ENCODE measurements at places on chromosomes 3 and 15. TPM values are rescaled to one million over a fixed set of nuclear protein-coding genes. Genes with fewer than 3 reads are reported as not detected.

DNA sequence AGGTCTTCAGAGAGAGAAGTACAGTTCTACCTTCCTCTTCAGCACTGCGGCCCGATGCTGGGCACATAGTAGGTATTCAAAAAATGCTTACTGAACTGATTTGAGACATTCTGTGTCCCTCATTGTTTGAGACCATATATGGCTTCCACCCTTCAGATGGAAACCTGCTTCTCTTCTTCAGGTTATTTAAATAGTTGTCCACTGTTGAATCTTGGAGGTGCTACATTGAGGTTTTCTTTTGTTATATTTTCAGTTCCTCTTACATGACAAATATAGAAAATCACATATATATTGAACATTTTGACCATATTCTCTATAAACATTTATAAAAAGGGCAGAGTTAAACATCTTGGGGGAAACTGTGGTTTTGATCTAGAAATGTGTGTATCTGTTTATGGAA lies 200.2 kb upstream of the LRRC3B start:
- no peak for DNase-seq

DNA sequence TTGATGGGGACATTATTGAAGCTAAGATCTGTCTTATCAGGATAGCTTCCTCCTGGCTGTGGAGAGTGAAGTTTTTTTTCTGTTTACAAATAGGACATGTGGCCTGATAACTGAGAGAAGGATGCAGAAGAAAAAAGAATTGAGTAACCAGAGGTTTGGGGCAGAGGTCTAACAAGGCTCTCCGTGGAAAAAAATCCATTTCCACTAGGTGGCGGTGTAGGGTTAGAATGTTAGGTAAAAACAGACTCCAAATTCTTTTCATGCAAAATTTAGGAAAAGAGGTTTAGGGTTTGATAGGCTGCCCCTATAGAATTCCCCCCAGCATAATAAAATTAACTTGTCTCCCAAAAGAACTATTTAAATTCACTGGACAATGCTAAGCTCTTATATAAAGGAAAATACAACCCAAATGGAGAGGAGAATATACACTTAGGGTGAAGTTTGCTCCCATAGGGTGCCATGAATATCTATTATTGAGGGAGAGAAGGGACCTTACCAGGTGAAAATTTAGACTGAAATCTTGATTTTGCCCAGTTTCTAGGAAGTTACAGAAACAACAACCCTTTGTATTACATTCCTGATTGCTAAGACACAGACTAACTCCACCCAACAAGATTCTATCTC lies 1560.4 kb downstream of the OTOL1 start:
- peak; percentile 35 for DNase-seq

- no peak for DNase-seq
Observed at GRCh38 chr15:63091679-63092446, 29.8 kb upstream of the LACTB start.

- no peak for DNase-seq
Observed at GRCh38 chr15:80015156-80015555, 44.2 kb upstream of the BCL2A1 start.

The CASR gene
- not detected for total RNA-seq

DNA sequence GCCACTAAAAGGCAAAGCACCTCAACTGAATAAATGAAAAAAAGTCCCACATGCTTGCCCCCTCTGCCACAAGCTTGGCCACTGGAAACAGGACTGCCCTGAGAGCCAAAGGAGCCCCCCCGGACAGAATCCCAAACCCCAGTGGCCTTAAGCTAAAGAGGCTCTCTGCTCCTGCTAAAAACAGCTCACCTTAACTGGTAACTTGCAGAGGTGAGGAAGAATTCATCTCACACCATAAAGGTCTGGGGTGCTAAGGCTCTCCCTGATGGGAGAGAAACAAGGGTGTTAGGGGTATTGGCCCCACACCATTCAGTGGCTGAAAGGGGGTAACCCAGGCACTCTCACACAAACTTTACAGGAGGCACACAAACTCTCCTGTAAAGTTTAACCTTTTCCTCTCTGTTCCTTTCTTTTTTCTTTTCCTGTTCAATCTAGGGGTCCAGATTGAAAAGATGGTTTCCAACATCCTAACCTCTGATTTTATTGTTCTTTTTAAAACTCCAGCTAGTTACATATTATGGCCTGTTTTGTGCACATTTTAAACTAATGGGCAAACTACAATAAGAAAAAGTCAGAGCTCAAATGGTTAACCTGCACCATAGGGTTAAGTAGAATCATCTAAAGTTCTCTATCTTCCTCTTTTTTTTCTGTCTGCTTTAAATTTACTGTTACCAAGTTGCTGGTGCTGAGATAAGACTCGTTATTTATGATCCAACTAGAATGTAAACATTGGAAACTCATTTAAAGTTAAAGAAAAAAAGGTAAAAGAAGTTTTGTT lies 19.9 kb downstream of the TRANK1 start:
- DNase-seq, result no peak

GRCh38 chr3:197942956-197943556 lies 6.9 kb upstream of the RPL35A start:
- DNase-seq, result no peak

- DNase-seq, result no peak
Observed at GRCh38 chr15:67079361-67079760, 14.0 kb downstream of the SMAD3 start.

DNA sequence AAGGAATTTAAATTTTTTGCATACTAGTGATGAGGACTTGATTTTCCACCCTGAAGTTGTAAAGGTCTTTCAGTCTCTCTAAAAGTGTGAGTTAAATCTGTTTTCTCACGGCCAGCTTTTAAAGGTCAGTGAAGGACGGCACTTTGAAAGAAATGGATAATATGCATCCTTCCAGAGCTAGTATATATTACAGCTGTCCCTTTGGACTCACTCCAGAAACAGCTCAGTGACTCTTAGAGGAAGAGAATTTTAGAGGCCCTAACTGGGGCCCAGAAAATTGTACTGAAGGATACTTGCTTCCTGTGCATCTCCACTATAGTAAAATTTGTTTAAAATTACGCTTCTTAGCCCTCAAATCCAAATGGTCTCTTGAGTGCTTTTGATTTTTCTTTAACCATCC lies 41.6 kb downstream of the PIK3CA start:
- DNase-seq, result no peak

The NUP210 gene
- total RNA-seq, result 9.5 TPM

DNA sequence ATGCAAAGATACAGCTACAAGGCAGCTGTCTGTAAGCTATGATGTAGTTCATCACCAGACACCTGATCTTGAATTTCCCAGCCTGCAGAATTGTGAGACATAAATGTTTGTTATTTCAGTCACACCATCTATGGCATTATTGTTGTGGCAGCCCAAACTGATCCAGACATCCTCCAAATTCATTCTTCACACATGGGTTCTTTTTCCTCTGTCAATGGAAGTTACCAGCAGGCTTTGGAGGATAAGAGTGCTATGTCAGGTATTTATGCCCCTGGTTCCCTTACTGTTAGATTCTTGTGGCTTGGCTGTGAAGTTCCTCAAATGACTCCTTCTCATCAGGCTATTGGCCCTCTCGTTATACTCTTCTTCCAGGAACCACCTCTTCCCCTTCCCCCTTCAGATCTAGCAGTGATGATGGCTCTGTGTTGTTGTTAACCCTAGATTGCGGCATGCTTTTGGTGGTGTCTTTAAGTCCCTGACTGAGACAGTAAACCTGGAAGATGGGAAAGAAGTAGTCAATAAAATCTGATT lies 91.0 kb upstream of the CHMP2B start:
- no peak for DNase-seq

- DNase-seq, result no peak
Observed at GRCh38 chr3:111315930-111316587, 225.9 kb upstream of the CD96 start.

DNA sequence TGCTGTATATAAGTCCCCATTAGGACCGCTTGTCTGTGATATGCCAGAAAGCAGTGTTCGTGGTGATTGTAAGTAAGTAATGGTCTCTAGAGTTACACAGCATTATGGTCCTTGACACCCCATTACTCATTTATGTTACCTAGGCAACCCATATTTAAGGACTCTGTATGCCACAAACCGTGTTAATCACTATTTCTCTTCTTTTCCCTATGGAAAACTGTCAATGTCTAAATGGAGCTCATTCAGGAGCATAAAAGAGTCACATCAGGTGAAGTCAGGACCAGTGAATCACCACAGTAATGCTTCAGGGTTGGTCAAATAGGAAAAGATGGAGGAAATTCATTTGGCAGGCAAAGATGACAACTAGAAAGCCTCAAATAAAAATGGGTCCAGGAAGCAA lies 146.6 kb upstream of the PEX5L start:
- no peak for DNase-seq

The GADL1 gene
- total RNA-seq, result not detected

GRCh38 chr3:159887168-159887567 lies 101.5 kb upstream of the IL12A start:
- DNase-seq, result no peak

DNA sequence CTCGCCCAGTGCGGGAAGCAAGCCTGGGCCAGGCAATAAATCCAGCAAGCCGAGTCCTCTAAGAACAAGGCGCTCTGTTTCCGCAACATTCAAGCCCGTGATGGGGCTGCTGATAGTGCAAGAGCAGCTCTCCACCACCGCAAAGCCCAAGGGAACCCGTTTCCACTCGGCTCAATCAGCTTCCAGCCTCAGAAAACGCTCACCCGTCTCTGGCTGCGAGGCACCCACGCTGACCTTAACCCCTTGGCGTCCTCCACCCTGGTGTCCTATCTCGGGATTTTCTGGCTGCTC lies 17.8 kb downstream of the SPATA12 start:
- DNase-seq, result peak; percentile 59

The DLEC1 gene
- total RNA-seq, result 2.8 TPM

DNA sequence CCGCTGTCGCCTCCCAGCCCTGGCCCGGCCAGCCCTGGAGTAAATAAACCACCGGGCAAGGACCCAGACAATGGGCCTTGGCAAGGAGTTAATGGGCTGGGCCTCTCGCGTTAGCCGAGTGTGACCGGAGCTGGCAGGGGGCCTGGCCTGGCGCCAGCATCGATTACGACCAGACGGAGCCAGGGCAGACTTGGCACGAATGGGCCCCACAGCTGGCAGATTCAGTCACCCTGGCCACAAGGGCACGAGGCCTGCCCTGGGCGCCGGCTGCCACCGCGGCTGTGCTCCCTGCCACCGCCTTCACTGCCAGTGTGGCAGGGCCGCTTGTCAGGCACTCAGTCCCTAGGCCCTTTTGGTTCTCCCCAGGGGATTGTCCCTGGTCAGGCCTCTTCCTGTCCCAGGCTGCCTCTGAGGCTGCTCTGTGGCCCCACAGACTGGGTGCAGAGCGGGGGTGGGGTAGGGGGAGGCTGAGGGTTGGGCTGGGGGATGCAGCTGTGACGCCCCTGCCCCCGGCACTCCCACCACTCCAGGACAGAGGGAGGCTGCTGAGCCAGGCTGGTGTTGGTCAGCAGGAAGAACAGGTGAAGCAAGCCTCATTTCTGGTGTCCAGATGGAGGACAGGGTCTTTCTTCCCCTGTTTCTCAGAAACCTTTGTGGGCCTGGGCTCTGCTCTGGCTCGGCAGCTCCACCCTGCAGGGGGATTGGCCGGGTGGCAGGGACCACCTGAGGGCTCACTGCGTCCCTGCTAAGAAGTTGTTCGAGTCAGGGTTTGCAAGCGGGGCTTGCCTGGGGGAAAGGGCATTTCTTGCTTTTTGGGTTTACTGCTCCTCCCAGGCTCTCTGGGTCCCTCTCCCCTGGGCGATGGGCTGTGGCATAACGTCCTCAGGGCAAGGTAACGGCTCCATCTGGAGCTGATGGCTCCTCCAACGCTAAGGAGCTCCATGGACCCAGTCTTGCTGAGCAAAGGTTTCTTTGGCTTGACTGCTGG lies 30.5 kb upstream of the SRP14 start:
- DNase-seq, result peak; percentile 68

The PP2D1 gene
- not detected for total RNA-seq

DNA sequence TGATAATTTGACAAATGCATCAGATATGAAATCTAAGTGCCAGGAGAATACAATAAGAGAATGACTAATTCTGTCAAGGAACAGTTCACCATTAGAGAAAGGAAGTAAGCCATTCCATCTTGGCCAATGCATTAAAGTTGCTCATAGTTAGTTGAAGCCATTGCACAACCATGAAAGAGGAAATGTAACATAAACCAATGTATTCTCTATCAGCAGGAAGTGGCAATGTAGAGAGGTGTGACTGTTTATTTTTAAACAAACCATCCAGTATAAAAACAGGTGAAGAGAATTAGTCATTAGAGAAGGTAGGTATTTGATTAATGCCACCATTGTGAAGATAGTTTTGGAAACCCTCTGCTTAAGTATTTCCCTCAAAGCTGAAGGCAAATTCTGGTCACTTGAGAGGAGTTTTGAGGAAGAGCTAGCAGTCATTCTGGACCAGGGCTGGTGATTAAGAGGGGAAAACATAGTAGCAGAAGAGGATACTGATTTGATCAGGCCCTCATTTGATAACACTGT lies 10.7 kb upstream of the ANXA2 start:
- DNase-seq, result no peak

The FRG2C gene
- total RNA-seq, result not detected

Measured in uterus (tissue), 4 donors.